ENCODE measurements at places on chromosomes 1 and 21.

GRCh38 chr1:24767351-24767750 lies 22.1 kb downstream of the CLIC4 start:
- DNase-seq = no peak

DNA sequence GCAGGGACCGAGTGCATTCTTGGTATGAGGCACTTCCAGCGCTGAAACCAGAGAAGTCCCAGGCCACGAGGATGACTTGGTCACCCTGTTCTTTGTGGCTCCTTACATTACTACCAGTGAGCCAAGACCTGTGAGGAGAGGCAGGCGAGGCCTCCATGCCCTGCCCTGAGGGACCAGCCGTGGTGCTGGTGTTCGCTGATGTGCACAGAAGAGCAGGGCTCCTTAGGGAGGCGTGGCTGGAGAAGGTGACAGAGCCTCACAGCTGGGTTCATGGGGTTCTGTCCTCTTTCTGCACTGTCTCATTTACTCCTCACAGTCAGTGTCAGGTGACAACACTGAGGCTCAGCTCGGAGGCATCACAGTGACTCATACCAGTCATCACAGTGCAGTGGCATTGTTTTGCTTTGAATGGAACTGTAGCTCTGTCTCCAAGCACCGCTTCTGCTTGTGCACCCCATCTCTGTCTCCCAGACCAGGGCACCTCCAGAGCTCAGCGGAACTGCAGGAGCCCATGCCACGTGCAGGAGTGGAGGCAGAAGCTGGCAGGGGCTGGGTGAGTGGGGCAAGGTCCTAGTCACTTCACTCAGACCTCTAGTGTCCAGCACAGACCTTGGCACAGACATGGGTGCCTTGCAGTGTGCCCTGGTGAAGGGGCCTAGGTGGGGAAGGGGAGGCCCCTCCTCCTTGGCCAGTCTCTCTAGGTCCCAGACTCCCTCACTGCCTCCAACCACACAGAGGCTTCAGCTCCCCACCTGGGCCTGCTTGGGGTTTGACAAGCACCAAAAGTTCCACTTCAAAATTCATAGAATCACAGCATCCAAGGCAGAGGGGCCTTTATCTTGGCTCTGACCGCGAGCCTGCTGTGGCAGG lies 310.9 kb downstream of the MATN1 start:
- no peak for DNase-seq

DNA sequence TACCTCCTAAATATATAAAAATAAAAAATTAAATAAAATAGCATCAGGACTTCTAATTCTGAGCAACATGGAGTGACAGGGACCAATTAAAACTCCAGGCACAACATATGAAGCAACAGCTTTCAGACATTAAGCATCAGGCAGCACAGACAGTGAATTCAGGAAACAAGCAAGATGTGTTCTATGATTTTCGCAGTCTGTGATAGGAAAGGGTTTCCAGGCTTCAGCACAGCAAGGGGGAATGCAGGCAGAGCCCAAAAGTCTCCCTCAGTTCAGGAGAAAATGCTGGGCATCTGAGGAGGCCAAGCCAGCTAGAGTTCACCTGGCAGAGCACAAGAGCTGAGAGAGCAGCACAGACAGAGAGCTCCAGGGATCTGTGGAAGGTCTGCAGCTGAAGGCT lies 22.2 kb upstream of the CTTNBP2NL start:
- no peak for DNase-seq

DNA sequence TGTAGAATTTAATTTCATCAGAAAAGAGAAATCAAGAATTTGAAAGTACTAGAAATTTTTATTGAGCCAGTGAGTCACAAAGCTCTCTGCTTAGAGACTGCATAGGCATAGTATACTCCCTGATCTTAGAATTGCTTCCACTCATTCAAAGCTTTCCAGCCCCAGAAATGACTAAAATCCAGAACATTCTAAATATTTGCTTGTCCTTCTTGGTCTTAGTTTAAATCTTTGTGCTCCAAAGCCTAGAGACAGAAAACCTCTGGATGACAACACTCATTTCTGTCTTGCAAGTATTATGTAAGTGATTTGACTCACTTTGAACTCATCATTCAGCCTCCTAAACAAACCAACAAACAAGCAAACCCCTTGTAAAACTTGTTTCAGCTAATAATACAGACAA lies 74.2 kb downstream of the PTPRC start:
- no peak for DNase-seq

- no peak for DNase-seq
These were observed 3.4 kb downstream of the RGS8 start for GRCh38 chr1:182680901-182681567.

DNA sequence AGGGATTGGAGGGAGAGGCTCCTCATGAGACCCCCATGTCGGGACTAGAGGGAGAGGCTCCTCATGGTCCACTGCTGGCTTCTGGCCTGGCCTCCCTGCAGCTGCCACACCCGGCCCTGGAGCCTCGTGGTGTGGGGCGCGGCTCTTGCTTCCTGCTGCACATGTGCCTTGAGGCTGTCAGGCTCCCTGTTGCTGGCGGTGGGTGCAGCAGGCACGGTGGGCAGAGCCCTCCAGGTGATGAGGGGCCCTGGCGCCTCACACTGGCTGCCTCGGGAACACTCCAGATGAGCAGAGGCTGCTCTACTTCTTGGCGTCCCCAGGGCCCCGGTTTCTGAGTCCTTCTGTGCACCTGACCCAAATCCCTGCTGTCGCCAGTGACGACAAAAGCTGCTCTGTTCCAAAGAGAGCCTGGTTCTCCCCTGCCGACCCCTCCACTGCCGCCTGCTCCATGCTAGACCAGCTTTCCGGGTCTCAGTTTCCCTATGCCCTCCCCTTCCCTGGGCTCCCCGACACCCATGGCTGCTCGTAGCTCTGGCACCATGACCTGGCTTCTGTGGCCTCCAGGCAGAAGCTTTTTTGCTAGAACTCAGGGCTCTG lies 9.7 kb upstream of the ATAD3B start:
- DNase-seq = no peak

GRCh38 chr1:238469146-238469631 lies 578.5 kb upstream of the ZP4 start:
- no peak for DNase-seq

- no peak for DNase-seq
These were observed 586.5 kb downstream of the NEGR1 start for GRCh38 chr1:71695821-71696220.

DNA sequence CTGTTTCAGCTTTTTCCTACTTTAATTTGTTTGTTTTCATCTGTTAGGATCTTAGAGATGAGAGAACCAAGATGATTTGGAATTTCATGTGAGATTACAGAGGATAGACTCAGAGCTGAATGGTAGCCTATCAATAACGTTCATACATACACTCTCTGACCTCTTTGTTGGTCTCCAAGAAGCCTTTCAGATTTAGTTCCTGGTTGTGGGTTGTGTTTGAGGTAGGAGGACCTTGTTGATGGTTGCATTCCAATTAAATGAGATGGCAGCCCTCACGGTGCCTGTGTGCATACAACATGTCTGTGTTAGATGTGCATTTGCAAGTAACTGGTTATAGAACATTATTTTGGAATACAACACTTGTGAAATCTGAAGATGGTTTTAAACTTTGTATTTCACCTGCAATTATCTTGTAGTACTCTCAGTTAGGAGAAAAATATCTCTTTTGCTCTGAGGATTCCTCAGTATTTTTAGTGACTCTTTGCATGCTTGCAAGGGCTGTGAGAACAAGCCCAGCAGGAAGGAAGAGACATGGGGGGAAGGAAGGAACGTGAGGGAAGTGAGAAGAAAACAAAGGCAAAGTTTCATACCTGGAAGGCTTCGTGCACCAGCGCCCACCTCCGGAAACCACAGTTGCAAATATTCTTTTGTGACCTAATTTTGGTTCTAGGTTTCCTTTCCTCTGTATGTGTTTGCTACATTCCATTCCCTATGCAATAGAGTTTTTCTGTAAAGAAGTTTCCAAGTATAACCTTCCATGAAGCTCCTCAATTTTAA lies 291.8 kb downstream of the DISC1 start:
- DNase-seq = peak; percentile 41

DNA sequence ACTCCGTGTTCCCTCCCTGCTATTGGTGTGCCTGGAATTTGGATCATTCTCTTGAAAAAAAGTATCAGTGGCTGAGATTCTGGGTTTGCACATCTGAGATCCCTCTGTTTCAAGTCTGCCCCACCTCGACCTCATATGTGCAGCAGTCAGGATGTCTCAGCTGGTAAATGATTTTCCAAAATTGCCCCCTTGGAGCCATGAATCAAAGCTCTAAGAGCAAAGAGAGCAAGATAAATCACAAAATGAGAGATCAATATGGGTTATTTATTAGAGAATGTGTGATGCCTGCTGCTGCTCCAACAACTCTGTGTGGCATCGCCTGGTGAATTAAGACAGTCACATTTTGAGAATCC lies 8.5 kb downstream of the CRP start:
- no peak for DNase-seq

- DNase-seq = peak; percentile 33
These were observed 867 bp downstream of the PTGFRN start for GRCh38 chr1:116910379-116911187.

GRCh38 chr21:42731264-42732032 lies 78.0 kb downstream of the PDE9A start:
- DNase-seq = no peak

- DNase-seq = no peak
These were observed 15.1 kb downstream of the MTFR1L start for GRCh38 chr1:25834894-25835293.

GRCh38 chr1:227002531-227003049 lies 62.5 kb downstream of the COQ8A start:
- no peak for DNase-seq

DNA sequence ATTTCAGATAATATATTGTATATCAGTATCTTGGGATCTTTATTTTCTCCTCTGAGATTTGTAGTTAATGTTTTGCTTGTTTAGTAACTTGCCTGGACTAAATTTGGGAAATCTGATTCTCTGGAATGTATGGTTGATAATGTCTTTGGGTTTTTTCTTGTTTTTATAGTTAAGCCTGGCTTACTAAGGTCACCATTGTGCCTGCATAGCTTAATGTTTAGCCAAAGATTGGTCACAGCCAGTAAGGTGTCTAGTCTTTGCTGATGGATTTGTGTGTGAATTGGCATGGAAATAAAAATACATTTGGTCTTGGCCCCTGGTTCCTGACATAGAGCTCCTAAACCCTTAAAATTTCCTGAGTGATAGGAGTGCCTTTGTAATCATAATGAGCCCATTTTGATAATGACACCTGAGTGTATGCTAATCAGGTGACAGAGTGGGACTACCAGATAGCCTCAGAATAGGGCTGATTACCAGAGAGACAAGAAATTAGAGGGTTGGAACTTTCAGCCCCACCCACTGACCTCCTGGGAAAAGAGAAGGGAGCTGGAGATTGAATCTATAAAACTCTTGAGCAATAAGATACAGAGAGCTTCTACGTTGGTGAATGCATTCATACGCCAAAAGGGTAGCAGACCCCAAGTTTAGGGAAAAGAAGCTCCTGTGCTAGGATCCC lies 47.9 kb upstream of the NUF2 start:
- no peak for DNase-seq

GRCh38 chr1:29482991-29483390 lies 246.7 kb downstream of the PTPRU start:
- DNase-seq = no peak

DNA sequence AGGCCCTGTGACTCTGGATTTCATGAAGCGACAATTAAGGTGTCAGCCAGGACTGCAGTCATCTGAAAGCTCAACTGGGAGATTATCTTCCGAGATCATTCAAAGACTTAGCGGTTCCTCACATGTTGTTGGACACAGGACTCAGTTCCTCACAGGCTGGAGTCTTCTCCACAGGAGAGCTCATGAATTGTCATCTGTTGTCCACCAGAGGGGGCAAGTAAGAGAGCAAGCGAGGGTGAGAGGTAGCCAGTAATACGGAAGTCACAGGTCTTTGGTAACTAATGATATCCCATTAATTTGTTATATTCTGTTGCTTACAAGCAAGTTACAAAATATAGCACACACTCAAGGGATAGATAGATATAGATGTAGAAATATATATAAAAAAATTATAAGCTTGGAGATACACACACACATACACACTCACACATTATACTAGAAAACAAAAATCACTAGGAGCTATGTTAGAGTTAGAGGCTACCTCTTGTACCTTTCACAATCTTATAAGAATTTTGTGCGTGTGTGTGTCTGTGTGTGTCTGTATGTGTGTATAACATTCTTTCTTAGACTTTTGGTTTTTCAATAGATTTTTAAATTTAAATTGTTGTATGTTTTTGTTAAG lies 1695.3 kb downstream of the BRINP3 start:
- DNase-seq = no peak

DNA sequence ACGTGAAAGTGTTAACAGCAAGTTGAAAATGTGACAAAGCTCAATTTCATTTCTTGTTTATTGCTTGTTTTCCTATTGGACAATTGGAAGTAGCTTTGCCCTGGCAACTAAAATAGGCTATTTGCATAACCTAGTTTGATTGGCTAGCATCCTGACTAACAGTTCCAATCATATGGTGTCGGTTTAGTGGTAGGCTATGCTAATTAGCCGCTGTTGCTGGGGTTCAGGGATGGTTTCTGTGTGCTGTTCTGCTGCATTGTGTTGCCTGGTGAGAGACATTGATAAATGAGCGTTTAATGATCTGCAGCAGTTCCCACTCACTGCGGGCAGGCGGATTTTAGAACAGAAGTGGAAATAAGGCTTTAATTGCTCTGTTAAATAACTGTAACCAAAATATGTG lies 68.5 kb downstream of the DYRK1A start:
- DNase-seq = peak; percentile 63

GRCh38 chr1:14653461-14653960 lies 55.0 kb downstream of the KAZN start:
- DNase-seq = no peak

GRCh38 chr21:39873687-39874086 lies 6.4 kb downstream of the PCP4 start:
- DNase-seq = no peak

DNA sequence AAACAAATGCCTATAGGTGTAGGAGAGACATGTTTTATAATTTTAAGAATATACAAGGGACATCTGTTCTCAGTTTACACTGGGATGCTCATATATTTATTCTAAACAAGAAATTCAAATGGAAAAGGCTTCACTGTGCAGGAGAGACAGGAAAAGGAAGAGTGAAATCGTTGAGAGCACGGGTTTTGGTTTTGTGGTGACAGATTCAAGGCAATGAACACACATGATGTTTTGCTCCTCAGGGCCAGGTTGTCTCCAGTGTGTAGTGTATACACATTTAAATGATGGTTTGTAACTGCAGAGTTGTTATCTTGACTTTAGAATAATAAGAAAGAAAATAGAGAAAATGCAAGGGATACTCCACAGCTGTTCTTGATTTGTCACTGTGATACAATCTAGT lies 73.7 kb downstream of the S1PR1 start:
- DNase-seq = no peak

- no peak for DNase-seq
These were observed 185.8 kb downstream of the PCP4 start for GRCh38 chr21:40053007-40053406.

- no peak for DNase-seq
These were observed 60.5 kb downstream of the SLC66A1 start for GRCh38 chr1:19372602-19373001.

- DNase-seq = no peak
These were observed 19.4 kb upstream of the SRSF4 start for GRCh38 chr1:29200906-29201594.

DNA sequence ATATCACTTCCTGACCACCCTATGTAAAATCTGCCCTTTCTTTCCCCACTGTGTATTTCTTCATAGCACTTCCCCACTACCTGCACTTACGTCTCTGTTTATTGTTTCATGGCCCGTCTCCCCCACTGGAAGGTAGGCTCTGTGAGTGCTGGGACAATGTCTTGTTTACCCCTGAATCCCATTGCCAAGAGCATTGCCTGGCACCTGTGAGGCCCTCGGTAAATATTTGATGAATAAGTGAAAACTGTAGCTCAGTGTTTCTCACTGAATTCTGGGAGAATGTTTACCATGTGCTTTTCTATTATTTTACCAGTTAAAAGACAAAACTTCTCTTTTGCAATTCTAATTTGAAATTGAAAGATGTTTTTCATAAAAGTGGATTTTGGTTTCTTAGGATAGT lies 11.8 kb downstream of the NFASC start:
- DNase-seq = no peak
